ENCODE measurements at places on chromosomes 12 and 14.

DNA sequence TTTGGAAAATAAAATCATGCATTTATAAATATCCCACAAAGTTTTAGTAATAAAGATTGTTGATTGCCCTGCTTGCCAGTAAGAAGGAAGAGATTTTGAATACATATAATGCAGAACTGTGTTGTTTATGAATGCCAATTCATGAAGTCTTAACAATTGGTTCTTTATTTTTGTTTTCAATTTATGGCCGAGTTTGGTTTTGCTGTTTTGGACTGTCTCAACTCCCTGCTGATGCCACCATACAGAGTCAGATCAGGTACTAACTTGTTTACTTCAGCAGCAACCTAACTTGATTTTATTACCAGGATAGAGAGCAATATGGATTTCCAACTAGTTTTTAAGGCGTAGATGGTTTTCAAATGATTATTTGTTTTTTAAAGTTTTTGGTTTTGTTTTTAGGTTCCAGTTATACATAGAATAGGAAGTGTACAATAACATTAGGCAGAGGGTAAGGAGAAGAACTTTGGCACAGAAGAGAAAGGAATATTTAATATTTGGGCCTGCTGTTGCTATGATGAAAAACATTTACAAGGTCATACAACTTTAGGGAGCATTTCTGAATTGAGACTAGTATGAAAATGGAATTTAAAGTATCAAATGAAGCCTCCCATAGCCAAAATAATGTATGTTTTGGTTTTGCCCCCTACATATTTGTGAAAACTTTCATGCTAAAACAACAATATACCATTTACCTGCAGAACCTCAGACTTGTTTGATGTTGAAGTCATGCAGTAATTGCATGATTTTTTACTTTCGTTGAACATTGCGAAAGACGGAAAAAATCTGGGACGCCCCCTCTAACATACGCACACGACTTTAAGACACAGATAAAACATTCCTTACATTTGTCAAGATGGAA lies 904 bp upstream of the FAM177A1 start:
- DNase-seq = no peak

DNA sequence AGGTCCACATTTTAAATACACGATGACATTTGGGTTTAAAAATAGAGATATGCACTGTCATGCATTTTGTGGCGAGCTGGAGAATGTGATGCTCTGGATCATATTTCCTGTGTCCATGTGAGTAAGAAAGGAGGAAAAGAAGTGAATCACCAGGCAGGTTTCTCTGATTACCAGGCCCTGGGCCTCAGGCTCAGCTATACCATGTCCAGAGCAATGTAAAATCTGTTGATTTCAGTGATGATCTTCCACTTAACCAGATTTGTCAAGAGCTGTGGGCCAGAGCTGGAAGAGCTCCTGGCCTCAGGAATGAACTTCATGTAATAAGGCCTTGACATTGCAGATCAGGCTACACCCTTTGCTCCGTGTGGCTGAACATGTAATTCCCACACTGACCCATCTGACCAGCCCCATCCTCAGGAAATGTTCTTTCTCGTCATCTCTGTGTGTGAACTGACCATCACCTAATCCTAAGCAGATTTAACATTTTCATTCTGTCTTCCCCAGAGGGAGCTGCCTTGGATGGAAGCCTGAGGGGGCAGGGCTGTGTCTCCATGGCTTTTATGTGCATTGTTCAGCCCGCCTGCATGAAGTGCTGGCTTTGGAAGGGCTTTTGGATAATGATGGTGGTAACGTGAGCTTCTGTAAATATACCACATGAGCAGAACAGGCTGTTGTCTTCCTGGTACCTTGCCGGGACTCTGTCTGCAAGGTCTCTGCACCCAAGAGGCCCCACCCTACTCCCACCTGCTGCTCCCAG lies 54.5 kb downstream of the CRACR2A start:
- no peak for DNase-seq

GRCh38 chr12:84276215-84276614 lies 636.4 kb downstream of the SLC6A15 start:
- no peak for DNase-seq

- DNase-seq = no peak
Observed at GRCh38 chr12:66062290-66062625, 68.3 kb downstream of the LLPH start.

DNA sequence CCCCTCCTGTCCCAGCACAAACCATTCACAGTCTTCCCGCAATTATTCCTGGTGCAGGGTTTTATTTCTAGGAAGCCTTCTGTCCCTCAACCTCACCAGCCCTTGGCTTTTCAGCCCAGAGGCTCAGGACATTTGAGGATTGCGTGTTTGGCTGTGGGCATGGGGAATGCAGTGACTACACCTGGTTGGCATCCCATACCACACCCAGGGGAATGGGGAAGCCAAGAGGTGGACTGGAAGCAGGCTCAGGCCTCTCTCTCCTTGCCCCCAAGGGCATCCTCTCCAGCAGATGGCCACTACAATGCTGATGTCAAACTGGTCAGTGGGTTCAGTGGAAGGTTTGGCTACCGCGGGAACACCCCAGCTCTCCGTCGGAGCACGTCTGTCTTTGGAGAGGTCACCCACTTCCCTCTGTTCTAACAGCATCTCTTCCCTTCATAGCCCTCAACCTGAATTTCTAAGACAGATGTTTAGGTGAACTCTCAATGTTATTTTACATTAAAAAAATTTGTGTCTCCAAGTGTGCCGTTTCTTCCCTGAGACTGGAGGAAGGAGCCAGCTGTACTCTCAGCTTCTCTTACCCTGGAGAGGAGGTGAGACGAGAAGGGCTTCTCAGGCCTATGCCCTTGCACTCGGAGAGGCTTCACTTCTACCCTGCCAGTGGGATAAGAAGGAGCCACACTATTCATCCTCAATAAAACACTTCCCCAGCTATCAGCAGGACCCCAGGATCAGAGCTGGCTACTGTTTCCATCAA lies 35.5 kb downstream of the DCAF4 start:
- no peak for DNase-seq

- no peak for DNase-seq
Observed at GRCh38 chr12:2588345-2588744, 206.4 kb upstream of the FKBP4 start.

DNA sequence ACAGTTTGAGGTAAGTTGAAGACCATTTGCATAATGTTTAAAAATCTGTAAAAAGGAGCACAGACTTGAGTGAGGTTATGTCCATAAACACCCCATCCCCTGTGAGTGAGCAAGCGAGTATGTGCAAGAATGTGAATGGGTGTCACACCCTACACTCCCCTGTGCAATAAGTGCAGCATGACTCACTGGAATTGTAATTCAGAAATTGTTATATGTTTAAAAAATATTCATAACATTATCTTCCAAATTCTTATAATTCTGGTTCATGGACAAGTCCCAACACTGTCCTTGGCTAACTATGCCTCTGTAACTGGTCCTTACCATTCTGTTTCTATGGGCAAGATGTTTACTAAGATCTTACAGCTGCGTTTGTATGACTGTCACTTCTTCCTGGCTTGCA lies 207.8 kb upstream of the FAR2 start:
- DNase-seq = no peak

DNA sequence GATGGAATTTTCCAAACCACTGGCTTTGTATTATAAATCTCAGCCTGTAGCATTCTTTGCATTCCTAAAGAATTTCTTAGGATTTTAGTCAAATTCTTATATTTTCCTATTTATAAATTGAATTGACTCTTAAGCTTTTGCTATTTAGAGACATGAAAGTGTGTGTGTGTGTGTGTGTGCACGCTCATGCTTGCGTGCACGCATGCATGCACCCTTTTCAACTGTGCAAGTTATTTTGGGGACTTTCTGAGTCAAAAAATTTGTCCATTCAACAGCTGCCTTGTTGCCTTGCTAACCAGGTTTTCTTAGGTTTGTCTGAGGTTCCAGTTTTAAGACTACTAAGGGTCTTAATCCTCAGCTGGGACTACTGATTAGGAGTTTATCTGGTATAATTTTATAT lies 42.6 kb downstream of the GPATCH2L start:
- no peak for DNase-seq

Measured in nucleus accumbens (tissue), 56 donors.